Activated CD4-positive, alpha-beta T cell treated with anti-CD3 and anti-CD28 coated beads, Interleukin-2, Interleukin-6, amounts not matched to agents 100 ng/mL and 50 ng/mL, durations not matched to agents 16 hours and 8 hours (primary cell): ENCODE measurements at places on chromosomes 13 and 19.
A peak's percentile ranks its signal among the peaks of the same experiment; 100 is the strongest.

- no peak for DNase-seq
These were observed 18.9 kb upstream of the EPHX3 start for GRCh38 chr19:15251010-15251748.

DNA sequence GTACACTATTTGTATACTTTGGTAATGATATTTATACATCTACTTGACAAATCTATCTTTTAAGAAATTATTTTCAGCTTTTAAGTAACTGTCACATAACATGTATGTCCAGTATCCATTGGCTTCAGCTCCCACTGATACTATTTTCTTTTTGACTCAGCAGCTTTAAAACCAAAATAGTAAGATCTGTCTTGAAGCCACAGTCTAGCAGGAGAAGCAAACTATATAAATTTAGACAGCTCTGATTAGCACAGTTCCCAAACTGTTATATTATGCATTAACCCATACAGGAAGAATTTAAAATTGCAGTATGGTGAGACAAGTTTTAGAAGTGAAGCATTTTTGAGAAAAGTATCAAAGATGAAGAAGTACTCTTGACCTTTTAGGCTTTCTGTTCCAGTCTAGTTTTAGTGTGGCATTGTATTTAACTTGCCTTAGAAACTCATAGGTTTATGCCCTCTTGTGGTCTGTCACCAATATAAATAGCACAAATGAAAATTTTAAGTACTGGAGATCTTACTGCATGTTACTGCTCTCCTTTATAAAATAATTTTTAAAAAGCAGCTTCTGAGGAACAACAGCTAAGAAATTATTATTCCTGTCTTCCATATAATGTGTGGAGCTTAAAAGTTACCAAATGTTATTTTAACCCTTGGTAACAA is 24.7 kb downstream of the URI1 start:
- DNase-seq = no peak

- DNase-seq = no peak
These were observed 22.9 kb upstream of the CFAP97D2 start for GRCh38 chr13:114155926-114156883.

DNA sequence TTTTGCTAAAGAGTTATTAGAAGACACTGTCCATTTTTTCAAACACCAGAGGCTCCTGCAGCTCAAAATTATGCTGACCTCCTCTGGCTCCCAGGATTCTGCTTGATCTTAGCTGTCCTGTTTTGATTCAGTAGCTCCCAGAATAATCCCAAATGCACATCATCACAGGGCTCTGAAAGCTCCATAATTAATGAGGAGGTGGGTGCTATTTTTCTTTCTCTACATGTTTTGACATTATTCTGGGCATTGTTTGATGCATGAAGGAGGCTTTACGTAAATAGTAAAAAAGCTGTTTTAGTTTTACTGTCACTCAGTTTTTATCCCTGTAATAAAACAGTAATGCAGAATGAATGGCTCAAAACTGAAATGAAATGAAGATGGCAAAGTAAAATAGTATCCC is 495.4 kb downstream of the DCT start:
- no peak for DNase-seq

- no peak for DNase-seq
These were observed 53.5 kb upstream of the TSC22D1 start for GRCh38 chr13:44629465-44630183.

- DNase-seq = no peak
These were observed 21.4 kb downstream of the UHRF1 start for GRCh38 chr19:4930664-4931063.

DNA sequence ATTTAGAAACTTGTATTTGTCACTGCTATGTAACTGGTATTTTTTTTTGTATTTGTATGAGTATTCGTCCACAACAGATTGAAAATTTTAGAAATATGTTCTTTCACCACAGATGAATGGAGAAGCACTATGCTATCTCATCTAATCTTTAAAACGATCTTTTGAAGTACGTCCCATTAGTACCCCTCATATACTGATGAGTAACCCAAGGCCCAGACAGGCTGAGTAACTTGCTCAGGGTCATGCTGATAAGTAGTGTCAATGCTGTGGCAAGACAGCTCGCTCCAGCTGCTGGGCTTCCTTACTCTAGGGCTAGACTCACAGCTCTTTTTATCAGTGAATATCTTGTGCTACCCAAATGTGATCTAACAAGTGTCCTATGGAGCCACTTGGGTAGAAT is 154.2 kb downstream of the SUCLA2 start:
- no peak for DNase-seq

GRCh38 chr19:30406220-30407067 is 34.3 kb downstream of the ZNF536 start:
- peak; percentile 5 for DNase-seq
